Stimulated activated CD8-positive, alpha-beta memory T cell treated with anti-CD3 and anti-CD28 coated beads, Interleukin-7, amount 100 ng/mL, for 24 hours (primary cell): ENCODE measurements at places on chromosomes 16 and 17.

GRCh38 chr16:303760-304505, 21.0 kb downstream of the PDIA2 start:
- DNase-seq: no peak

DNA sequence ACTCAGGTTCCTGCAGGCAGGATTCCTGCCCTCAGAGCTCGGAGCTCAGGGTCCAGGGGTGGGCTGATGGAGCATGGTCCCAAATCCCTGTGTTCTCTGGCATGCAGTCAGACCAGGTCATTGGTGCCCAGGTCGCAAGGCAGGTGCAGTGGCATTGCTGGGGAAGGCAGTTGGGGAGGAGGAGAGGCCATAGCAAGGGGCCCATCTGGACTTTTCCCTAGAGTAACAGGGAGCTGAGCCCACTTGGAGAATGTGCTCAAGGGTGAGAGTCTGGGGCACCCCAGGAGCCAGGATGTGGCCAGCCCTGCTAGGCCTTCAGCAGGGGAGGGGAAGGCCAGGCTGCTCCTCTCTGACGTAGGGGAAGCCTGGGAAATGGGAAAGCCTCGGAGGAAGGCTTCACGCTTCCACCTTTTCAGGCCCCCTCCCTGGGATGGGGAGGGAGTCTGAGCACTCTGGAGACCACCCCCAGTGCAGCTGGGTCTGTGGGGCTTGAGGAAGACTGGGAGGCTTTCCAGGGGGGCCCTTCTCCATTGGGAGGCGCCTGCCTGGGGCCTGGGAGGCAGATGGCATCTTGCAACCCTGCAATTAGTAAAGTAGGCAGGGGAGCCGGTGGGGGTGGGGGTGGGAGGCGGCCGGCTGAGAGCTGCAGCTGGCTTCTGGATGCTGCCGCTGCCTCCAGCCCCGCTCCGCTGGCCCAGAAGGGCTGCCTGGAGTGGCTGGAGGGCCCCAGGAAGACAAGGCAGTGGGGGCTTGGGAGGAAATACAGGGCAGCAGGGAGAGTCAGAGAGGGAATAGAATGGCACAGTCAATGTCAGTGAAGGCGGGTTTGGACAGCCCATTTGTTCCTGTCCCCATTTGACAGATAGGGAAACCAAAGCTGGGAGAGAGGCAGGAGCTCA, 21.1 kb upstream of the DOK4 start:
- DNase-seq: no peak

DNA sequence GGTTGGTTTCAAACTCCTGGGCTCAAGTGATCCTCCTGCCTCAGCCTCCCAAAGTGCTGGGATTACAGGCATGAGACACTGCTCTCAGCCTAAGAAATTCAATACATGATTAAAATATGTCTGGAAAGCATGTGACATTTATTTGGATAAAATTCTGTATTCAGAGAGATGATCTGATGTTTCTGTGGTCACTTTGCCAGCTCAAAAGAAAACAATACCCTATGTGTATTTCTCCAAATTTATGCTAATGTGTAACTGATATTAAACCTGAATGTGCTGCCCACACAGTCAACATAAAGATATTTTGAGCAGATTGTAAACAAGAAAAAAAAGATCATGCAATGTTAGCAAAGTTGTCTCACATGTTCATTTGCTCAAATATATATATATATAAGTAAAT, 16.7 kb downstream of the C17orf67 start:
- DNase-seq: no peak

DNA sequence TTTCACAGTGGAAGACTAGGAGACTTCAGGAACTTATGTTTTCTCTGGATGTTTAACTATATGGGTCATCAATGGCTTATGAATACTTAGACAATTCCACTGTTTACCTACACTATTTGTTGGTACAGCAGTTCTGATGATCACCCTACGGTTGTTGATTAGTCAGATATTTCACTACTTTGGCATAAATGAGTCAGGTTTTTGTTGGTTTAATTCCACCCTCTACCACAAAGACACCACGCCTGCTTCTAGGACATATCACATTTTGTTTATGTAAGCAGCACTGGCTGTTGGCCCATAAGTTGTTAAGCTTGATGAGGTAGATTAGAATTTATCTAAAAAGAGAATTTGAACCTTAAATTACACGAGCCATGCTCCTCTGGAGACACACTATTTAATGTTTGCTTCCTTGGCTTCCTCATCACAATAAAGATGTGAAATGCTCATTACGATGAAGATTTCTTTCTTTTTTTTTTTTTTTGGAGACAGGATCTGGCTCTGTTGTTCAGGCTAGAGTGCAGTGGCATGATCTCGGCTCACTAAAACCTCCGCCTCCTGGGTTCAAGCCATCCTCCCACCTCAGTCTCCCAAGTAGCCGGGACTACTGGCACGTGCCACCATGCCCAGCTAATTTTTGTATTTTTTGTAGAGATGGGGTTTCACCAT, 4.3 kb downstream of the GDE1 start:
- no peak for DNase-seq

DNA sequence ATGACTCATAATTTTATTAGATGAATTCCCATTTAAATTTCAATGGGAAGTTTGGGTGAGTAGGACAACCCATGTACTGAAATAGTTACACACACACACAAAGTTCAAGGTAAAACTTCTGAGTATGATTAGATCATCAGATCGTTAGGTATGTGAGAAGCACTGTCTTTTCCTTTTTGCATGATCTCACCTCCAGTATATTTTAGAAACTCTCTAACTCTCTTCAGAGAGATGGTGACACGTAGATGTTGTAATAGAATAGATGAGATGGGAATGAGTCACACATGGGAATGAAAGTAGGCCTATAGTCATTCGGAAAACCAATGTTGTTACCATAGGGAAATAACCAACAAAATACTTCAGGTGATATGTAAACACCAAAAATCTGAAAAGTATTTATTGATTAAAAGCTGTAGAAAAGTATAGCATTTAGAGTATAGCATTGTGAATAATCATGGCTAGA, 22.2 kb downstream of the KRT23 start:
- no peak for DNase-seq

DNA sequence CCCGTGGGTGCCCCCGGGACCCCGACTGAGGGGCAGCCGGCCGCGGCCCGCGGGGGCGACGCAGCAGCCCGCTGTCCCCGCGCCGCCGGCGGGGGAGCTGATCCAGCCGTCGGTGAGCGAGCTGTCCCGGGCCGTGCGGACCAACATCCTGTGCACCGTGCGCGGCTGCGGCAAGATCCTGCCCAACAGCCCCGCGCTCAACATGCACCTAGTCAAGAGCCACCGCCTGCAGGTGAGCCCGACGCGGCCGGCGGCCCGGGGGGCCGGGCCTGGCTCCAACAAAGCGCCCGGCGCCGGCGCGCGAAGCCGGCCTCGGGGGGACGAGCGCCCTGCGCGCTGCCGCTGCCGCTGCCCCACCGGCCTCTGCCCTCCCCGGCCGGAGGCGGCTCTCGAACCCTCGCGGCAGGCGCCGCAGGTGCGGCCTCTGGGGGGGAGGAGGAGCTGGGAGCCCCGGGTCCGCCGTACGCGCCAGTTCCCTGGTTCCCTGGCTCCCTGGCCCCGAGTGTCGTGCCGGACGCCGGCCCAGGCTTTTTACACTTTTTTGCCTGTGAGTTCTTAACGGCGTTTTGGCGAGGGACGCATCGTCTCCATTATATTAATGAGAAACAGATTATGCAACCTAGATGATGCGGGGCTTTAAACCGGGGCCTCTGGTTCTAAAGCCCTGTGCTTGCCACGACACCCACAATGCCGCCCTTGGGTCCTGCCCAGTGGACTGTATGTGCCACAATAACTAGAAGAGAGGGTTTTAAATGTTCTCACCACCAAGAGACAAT, 521 bp downstream of the ATMIN start:
- peak; percentile 17 for DNase-seq

DNA sequence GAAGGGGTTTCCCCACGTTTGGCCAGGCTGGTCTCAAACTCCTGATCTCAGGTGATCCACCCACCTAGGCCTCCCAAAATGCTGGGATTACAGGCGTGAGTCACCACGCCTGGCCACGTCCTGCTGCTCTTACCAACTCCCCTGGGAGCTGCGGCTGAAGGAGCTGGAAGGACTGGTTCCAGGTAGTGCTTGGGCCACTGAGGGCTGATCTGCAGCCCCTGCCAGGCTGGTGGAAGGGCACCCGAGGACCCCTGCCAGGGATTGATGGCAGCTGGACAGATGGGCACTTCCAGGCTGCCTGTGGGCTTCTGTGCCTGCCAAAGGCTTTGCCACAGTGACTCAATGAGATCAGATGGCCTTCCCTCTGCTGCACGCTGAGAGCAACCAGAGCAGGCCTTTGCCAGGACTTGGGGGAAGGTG, 2.3 kb downstream of the OXLD1 start:
- no peak for DNase-seq

DNA sequence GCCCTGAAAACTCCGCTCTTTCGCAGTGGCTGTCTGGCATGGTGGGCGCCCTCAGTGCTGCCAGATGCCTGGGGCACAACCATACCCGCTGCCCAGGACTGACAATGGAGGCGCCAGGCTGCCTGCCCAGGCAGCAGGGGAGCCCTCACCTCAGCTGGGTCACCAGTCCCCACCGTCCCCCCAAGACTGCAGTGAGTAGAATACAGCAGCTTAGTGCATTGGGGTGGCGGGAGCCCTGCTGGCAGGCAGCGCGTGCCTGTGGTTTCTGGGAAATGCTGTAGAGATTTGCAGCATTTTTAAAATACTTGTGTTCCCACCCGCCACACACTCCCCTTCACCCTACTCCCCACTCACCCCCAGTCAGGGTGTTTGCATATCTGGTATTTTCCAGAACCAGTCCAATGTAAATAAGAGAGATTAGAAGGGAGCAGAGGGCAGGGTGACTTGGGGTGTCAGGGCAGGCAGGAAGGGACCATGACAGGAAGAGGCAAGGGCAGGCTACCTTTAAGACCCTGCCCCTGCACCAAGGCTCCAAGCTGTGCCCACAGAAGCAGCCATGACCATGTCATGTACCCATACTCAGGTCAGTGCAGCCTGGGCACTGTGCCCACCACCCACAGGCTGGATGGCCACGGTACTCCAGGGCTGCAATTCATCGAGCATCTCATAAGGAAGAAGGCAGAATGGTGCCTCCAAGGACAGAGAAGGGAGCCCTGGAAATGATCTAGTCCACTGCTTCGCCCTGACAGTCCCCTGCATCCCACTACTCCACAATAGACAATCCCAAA, 21.5 kb downstream of the MYO18A start:
- DNase-seq: no peak

DNA sequence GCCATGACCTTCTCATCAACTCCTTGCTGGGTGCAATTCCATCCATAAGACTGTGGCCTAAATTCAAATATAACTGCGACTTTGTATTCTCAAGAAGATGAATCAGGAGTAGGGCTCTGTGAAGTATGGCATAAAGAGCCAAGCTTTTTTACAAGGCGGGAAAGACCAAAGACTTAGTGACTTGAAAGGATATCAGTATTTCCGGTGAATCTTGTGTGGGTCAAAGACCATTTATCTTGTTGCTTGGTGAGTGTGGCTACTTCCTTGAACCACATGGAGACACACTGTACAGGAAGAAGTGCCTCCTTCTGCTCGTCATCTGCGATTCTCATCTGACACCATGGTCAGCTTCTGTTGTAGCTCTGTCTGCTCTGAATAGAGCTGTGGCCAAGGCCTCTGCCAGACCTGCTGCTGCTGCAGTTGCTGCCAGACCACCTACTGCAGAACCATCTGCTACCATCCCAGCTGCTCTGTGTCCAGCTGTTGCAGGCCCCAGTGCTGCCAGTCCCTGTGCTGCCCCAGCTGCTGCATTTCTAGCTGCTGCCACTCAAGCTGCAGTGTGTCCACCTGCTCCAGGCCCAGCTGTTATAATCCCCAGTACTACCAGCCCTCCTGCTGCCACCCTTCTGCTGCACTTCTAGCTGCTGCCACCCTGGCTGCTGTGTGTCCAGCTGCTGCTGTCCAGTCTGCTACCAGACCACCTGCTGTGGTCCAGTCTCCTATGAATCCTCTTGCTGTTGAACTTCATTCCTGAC, 6.1 kb upstream of the KRTAP2-4 start:
- DNase-seq: no peak

- no peak for DNase-seq
These were observed 82.6 kb downstream of the SOCS1 start for GRCh38 chr16:11173426-11173825.

DNA sequence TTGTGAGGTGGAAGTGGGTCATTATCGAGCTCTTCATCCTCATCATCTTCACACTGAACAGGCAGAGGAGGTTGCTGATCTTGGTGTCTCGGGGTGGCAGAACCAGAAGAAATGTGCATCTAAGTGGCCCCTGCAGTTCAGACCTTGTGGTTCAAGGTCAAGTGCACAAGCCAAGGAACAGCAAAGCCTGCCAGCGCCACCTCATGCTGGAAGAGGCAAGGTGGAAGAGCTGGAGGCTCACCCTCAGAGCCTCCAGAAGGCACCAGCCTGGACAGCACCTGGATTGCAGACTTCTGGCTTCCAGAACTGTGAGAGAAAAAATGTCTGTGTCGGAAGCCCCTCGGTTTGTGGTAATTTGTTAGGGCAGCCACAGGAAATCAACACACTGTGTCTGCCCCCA, 32.7 kb downstream of the IFT140 start:
- DNase-seq: no peak

DNA sequence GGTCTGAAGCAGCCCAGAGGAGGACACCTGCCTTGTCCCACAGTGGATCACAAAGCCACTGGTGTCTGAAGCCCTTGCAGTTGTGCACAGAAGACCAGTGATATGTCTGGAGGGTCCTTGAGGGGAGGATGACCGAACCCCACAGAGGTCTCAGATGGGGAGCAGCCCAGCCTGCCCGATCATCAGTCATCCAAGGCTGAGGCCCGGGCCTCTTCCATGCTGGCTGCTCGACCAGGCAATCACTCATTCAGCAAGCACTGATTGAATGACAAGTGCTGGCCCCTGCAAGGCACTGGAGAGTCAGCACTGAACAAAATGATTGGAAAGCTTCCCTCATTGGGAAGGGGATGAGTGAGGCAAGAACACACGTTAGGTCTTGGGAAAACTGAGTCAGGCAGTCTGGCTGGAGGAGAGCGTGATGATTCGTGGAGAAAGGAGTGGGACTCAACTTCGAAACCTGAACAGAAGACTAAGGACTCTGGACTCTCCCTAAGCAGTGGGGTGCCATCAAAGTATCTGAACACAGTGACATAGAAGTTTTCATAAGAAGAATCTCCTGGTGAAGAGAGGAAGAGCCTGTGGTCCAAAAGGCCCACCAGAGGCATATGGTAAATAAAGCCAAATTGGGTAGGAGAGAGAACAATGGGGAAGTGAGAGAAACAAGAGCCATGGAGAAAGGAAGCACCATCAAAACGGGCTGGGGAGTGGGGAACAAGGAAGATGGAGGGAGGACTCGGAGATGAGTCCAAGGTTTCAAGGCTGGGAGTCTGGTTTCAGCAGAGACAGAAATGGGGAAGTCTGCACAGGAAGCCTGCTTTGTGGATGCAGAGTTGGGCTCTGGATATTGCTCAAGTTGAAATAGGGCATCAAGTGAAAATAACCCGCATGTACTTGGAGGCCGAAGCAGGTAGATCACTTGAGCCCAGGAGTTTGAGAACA, 10.2 kb downstream of the PIK3R5 start:
- no peak for DNase-seq
